Prostate gland (tissue), 2 donors: ENCODE measurements at places on chromosomes 12 and 14. TPM values are rescaled to one million over a fixed set of nuclear protein-coding genes. Genes with fewer than 3 reads are reported as not detected.

NFE2 gene
- total RNA-seq, result 1.1 TPM

SERPINA9 gene
- total RNA-seq, result not detected

PRR13 gene
- 104 TPM for total RNA-seq

GRCh38 chr12:98345308-98345876 is 170.0 kb upstream of the TMPO start:
- no peak overlapping the region for H3K27ac ChIP-seq
- no peak for DNase-seq
- no peak overlapping the region for H3K4me3 ChIP-seq
- H3K36me3 ChIP-seq, result no peaks in the 10 kb centered on the region

- H3K27ac ChIP-seq, result no peak overlapping the region
- H3K36me3 ChIP-seq, result no peaks in the 10 kb centered on the region
- H3K4me3 ChIP-seq, result no peak overlapping the region
- DNase-seq, result no peak
- H3K4me1 ChIP-seq, result no peaks in the 10 kb centered on the region
These were observed 33.3 kb upstream of the BEGAIN start for GRCh38 chr14:100620255-100621100.

DNA sequence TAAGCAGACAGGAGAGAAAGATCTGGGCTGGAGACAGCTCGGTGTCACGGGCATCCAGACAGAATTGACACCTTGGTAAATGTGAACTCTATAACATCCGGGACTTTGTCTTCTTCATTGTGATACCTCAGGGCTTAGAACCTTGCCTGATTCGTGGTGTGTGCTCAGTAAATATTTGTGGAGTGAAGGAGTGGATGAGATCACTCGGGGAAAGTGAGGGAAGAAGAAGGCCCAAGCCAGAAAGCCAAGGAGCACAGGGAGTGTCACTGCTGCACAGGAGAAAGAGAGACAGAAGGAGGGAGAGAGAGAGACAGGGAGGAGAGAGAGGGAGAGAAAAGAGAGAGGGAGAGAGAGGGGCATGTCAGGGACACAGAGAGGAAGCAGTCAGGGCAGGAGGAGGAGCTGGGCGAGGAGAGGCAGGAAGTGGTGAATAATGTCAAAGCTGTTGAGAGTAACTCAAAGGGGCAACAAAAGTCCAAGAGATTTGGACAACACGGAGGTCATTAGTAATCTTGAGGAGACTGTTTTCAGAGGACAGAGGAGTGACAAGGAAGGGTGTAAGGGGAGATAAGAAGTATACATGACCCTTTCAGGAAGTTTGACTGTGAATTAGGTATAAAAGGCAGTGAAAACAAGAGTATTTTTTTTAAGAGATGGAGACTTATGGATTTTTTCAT is 141.6 kb upstream of the MAX start:
- no peak overlapping the region for H3K27ac ChIP-seq
- H3K27me3 ChIP-seq, result no peaks in the 10 kb centered on the region
- no peaks in the 10 kb centered on the region for H3K4me1 ChIP-seq

- no peaks in the 10 kb centered on the region for H3K27me3 ChIP-seq
- no peak overlapping the region for H3K4me3 ChIP-seq
- H3K36me3 ChIP-seq, result no peaks in the 10 kb centered on the region
- H3K4me1 ChIP-seq, result no peaks in the 10 kb centered on the region
These were observed 221.6 kb downstream of the LRRK2 start for GRCh38 chr12:40446385-40446784.

DNA sequence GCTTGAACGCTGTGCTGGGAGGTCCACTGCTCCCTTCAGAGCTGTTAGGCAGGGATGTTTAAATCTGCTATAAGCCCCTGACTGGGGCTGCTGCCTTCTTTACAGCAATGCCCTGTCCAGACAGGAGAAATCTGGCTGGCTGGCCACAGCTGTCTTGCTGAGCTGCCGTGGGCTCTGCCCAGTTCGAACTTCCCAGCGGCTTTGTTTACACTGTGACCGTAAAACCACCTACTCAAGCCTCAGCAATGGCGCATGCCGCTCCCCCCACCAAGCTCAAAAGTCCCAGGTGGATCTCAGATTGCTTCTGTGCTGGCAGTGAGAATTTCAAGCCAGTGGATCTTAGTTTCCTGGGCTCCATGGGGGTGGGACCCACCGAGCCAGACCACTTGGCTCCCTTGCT is 35.8 kb downstream of the CKAP4 start:
- DNase-seq, result no peak
- H3K27me3 ChIP-seq, result no peaks in the 10 kb centered on the region
- H3K4me3 ChIP-seq, result no peak overlapping the region

- no peak for DNase-seq
- H3K4me1 ChIP-seq, result no peaks in the 10 kb centered on the region
- H3K36me3 ChIP-seq, result no peaks in the 10 kb centered on the region
- no peaks in the 10 kb centered on the region for H3K27me3 ChIP-seq
These were observed 455.6 kb upstream of the TMPO start for GRCh38 chr12:98059659-98060343.

DNA sequence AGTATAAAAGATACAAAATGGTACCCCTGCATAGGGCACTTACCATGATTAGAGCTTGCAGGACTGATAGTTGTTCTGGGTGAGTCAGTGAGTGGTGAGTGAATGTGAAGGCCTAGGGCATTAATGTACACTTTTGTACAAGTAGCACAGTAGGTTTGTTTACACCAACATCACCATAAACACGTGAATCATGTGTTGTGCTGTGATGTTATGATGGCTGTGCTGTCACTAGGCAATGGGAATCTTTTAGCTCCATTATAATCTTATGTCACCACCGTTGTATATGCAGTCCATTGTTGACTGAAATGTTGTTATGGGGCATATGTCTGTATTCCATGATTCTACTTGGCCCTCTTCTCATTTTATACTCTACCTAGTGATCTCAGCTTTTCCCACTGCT is 11.8 kb downstream of the NUBPL start:
- H3K4me3 ChIP-seq, result no peak overlapping the region
- no peaks in the 10 kb centered on the region for H3K36me3 ChIP-seq
- no peak overlapping the region for H3K27ac ChIP-seq
- no peaks in the 10 kb centered on the region for H3K4me1 ChIP-seq
- no peak for DNase-seq
- no peaks in the 10 kb centered on the region for H3K27me3 ChIP-seq

DNA sequence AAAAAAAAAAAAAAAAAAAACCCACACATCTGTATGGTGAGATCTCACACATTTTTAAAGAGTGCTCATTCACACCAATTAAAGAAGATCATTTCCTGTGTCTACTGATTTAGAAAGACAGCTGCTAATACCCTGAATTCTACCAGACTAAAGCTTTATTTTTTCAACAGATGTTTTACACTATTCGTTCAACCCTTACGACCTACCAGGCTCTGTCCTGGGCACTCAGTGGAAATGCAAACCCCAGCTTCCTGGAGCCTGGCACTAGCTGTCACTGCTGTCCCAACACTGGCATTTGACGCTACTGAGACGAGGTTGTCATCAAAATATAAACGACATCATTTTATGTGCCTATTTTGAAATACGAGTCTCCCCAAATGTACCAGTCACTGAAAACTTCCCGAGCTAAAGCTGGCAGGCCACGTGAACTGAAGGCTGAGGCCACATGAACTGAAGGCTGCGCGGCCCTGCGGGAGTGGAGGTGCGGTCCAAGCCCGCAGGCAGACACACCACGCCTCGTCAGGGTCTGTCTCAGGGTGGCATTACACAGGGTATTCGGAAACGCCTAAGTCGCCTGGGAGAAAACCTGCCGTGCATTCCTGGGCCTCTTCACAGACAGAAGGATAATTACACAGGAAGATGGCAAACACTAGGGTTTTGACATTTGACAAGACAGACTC is 27.2 kb downstream of the SLC15A4 start:
- no peaks in the 10 kb centered on the region for H3K4me1 ChIP-seq
- H3K36me3 ChIP-seq, result peaks cover 3% of the 10 kb centered on the region
- DNase-seq, result no peak
- no peaks in the 10 kb centered on the region for H3K27me3 ChIP-seq
- H3K4me3 ChIP-seq, result no peak overlapping the region
- no peak overlapping the region for H3K27ac ChIP-seq

GRCh38 chr14:37546621-37547447 is 48.2 kb downstream of the FOXA1 start:
- H3K27me3 ChIP-seq, result no peaks in the 10 kb centered on the region
- no peaks in the 10 kb centered on the region for H3K4me1 ChIP-seq
- H3K4me3 ChIP-seq, result no peak overlapping the region

DNA sequence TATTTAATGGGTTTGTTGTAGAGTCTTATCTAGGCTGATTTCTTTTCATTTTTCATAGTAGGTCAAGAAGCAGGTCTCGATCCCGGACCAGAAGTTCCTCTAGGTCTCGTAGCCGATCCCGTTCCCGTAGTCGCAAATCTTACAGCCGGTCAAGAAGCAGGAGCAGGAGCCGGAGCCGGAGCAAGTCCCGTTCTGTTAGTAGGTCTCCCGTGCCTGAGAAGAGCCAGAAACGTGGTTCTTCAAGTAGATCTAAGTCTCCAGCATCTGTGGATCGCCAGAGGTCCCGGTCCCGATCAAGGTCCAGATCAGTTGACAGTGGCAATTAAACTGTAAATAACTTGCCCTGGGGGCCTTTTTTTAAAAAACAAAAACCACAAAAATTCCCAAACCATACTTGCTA is 4.2 kb downstream of the SRSF5 start:
- no peaks in the 10 kb centered on the region for H3K36me3 ChIP-seq
- H3K27ac ChIP-seq, result no peak overlapping the region
- no peaks in the 10 kb centered on the region for H3K4me1 ChIP-seq
- H3K27me3 ChIP-seq, result no peaks in the 10 kb centered on the region
- H3K4me3 ChIP-seq, result no peak overlapping the region
